ENCODE measurements at places on chromosomes 13 and 19.

DNA sequence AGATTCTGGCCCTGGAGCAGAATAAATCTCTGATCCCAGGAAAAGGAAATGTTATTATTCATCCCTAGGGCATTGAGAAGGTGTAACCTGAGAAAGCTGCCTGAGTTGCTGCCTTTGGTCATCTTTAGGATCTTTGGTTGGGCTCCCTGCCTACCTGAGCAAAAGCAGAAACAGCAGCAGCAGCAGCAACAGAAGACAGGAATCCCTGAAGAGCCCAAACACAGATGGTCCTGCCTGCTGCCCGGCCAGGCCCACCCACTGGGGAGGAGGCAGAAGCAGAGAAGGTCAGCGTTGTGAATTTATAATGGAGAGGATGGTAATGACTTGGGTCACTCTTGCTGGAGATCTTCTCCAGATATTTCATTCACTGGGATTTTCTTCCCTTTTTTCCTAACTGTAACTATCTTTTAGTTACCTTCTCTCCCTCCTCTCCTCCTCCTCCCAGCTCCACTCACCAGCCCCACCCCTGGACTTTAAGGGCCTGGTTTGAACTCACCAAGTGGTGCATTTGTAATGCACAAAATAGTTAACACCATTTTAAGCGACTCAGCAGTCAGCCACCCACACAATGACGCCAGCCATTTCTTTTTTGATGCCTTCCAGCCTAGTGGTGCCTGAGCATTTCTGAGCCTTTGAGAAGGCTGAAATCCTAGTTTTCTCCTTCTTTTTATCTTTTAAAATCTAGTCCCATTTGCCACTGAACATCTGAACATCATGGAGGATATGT lies 91.7 kb downstream of the HSPH1 start:
- no peak for DNase-seq

DNA sequence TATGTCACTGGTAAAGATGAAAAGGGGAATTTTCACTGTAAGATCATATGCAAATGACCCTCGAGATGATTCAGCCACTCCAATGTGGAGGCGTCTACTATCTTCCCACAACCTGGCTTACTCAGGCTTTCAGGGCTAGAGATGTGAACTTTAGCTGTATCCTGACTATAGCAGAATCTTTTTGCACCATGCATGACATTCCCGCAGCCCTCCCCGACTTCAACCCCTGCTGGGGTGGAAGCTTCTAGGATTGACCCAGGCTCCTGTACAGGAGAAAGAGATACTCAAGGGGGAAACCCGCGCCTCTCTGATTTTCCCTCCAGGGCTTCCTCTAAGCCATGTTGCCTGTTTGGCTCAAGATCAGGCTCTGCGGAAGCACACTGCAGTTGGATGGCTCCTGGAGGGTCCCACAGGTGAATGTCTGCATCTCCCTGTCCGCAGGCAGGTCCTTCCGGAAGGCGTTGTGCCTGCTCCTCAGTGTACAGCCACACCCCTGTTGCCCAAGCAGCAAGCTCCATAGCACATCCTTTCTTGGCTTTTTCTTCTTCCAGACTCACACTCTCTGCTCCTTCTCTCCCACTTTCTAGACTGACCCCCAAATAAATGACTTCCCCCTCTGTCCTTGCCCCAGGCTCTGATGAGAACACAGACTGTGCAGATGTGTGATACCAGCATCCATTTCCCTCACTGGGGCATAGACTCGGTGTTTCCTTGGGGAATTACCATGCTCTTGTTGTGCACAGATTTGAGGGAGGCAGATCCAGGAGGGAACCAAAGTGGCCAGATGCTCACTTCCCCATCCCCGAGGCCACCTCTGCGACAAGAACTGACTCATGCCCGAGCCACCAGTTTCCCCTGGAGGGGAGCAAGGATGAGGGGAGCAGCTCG lies 29.1 kb upstream of the POP4 start:
- no peak for DNase-seq

DNA sequence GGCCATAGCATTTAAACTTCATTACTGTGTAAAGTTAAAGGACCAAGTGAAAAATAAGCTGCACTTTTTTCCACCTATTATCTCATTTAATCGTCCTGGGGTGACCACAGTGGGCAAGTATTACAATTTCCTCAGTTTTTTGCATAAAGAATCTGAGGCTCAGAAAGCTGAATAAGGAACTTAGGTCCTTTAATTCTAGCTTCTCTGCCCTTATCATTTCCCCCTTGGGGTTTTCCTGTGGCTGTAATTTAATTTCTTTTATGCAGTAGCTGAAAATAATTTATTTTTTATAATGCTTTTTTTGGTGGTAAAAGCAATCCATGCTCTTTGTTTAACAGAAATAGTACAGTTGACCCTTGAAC lies 59.8 kb upstream of the RCBTB2 start:
- no peak for DNase-seq

DNA sequence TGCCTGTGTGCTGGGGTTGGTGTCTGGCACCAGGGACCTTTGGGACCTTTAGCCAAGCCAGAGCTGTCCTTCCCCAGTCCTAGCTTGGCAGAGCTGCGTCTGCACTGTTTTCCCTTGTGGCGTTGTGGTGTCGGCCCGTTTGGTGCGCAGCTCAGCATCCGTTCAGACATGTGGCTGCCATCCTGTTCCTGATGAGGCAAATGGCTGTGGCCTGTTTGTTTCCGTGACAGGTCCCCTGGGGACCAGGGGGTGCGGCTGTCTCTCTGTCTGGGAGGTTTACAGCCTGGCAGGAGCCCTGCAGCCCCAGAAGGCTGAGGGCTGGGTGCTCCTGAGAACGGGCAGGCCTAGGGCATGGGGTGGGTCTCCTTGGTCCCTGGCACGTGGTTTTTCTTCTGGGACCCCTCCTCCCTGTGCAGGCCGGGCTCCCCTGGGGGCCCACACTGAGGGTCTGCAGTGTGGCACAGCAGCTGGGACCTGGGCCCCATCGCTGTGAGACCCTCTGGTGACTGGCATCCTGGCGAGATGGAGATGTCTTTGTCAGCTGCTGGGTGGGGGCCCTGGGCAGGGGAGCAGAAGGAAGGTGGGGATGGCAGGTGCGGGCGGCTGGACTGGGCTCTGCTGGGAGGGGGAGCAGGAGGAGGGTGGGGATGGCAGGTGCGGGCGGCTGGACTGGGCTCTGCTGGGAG lies 4.0 kb downstream of the SPPL2B start:
- DNase-seq: peak; percentile 54

DNA sequence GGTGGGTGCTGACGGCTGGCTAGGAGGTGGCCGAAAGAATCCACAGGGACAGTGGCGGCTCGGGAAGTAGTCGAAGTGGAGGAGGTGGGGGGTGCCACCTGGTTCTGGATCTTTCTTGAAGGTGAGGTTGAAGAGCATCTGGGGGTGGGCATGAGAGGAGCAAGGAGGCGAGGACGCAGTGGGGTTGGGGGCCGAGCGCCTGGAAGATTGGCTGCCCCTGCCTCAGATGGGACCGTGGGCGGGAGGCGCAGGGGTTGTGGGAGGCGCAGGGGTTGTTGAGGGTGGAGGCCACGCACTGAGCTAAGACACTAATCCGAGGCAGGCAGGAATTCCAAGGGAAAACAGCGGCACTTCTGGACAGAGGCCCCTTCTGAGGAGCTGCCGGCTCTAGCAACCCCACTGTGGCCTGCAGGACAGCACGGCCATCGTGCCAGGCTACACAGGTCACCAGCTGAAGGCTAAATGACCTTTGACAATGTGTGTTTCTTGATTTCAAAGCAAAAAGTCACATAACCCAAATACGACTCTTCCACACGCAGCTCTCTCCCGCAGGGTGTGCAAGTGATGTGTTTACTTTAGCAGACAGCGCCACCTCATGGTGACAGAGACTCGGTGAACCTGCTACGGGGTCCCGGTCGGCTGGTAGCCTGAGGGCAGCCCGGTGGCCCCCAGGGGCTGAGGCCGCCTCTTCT lies 44.1 kb upstream of the RANBP3 start:
- peak; percentile 79 for DNase-seq

- DNase-seq: no peak
Measured at GRCh38 chr13:103156346-103156998, 90.3 kb upstream of the SLC10A2 start.

GRCh38 chr19:10005632-10006334 lies 4.5 kb downstream of the COL5A3 start:
- DNase-seq: no peak

- no peak for DNase-seq
Measured at GRCh38 chr19:28840891-28841290, 372.1 kb downstream of the UQCRFS1 start.

DNA sequence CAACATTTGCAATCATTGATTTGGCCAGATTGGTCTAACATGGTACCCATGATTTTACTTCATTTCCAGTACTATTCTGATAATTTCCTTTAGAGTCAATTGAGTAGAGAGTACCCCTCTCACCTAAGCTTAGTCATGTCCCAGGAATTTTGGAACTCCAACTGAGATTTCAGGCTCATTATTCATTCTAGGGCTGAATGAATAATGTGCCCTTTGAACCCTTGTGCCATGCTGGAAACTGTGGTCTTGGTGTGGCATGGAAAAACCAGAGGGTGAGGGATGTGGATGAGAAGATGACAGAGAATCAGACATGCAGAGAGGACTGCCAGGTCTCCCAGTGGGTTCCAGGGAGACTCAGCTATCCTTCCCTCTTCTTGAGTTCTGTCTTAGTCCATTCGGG lies 30.2 kb downstream of the ITM2B start:
- no peak for DNase-seq

DNA sequence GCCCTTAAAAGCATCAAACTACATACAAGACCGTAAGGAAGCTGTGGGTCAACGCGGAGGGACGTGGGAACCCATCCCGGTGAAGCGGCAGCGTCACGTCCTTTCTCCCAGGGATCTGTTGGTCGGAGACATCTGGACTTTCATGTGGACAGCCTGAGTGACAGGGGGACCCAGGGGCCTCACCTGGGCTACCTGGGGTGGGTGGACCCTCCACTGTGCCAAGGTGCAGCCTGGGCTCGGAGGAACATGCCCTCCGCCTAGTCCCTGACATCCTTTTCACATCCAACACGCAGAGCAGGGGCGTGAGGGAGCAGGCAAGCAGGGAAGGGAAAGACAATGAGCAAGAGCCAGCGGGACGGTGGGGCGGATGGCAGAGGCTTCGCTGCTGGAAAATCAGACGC lies 13.8 kb upstream of the GARIN5A start:
- DNase-seq: no peak

DNA sequence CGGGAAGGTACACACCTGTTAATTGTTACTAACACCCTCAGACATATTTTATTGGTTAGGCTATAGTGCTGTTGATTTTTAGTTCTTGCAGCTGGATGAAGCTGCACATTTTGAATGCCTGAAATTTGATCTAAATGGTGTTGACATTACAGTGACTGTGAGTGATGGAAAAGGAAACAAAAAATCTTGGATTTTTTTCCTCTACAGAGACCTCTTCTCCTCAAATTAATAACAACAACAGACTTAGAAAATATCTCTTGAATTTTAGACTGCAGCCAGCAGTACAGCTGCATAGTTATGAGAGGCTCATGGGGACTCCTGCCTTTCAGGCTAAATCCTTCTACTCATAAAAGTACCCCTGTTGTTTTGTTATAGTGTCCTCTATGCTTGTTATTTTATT lies 500.5 kb upstream of the SPRY2 start:
- no peak for DNase-seq

DNA sequence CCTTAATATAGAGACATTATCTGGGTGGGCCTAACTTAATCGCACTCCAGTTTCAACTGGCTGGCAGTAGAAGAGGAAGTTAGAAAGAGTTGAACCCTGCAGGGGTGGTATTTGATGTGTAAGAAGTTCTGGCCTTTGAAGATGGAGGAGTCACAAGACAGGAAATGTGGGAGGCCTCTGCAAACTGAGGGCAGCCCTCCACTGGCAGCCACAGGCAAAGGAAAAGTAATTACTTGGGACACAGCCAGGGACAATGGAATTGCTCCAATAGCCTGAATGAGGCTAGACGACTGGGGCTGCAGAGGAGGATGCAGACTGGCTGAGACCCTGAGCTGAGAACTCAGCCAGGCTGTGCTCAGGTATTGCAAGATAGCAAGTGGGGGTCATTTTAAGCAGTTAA lies 703.3 kb upstream of the ARGLU1 start:
- DNase-seq: no peak

DNA sequence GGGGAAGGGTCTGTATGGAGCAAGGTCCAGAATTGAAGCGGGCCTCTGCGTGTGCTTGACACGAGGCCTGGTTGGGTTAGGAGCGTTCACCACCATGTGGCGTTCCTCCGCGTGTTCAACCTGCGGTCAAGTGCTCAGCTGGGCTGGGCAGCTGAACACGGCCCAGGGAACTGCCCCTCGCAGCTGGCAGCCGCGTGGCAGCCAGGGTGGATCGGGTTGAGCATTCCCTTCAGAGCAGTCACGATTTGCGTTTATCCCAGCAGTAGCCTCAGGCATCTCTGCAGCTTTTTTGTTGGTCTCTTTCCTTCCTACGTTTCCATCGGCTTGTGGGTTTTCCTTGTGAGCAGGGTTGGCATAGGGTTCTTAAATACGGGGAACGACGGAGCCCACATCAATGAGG lies 28.7 kb upstream of the F2RL3 start:
- no peak for DNase-seq

DNA sequence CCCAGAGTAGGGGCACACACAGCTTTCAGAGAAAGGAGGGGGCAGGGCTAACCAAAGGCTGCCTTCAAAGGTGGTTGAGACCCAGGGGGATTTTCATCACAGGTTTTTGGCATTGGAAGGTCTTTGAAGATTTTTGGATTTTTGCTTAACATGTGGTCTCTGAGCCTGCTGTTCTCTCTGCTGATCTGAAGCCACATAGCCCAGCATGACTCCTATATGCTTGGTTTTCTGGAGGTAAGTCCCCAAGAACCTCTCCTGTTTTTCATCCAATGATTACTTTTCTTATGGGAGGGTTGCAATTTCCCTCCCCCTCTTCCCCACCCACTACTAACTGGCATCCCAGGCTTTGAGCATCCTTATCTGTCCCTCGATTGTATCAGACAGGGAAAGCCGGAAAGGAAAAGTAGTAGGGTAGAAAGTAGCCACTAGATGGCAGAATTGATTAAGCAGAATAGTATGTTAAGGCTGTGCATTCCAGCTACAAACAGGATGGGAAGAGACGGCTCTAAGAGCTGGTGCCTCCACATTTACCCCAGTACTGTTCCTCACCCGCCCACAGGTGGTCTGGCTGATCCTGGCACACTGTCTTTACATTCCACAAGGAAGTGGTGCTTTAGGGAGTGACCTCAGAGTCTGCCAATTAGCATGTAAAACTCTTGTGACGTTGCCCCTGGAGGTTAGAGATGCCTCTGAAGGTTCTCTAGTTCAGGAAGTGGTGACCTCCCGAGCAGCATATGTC lies 218.9 kb upstream of the EDNRB start:
- DNase-seq: no peak

GRCh38 chr19:46611776-46612175 lies 10.6 kb downstream of the CALM3 start:
- no peak for DNase-seq
